HS-5 (cell line): ENCODE measurements at places on chromosomes 1 and 21.

- DNase-seq: no peak
Measured at GRCh38 chr1:218741852-218742251, 396.7 kb downstream of the TGFB2 start.

DNA sequence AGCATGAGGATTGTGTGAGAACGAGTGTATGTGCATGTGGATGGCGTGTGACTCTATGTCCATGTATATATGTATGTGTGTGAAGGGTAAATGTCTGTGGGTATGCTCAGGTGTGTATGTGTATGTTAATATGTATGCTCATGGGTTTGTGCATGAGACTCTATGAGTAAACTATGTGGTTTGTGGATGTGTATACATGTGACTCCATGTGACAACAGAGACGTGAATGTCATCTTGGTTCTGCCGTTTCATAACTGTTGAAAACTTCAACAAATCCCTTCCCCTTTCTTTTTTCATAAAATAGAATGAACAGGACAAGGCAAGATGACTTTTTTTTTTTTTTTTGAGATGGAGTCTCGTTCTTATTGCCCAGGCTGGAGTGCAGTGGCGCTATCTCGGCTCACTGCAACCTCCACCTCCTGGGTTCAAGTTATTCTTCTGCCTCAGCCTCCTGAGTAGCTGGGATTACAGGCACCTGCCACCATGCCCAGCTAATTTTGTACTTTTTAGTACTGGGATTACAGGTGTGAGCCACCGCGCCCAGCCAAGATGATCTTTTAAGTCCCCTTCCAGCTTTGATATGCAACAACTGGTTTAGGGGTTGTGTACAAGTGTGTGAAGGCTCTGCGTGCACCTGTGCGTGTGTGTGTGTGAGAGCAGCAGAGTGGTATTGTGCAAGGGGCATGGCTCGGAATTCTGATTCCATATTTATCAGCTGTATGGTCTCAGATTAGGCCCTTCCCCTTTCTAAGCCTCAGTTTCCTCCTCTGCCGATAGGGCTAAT is 106.3 kb downstream of the EBNA1BP2 start:
- no peak for DNase-seq

GRCh38 chr1:241747992-241748391 is 95.9 kb downstream of the WDR64 start:
- no peak for DNase-seq

GRCh38 chr21:24939291-24939690 is 668.0 kb downstream of the MRPL39 start:
- DNase-seq: no peak

- no peak for DNase-seq
Measured at GRCh38 chr1:28306301-28306949, 22.4 kb upstream of the MED18 start.

- no peak for DNase-seq
Measured at GRCh38 chr1:38285807-38286530, 239.4 kb upstream of the POU3F1 start.

DNA sequence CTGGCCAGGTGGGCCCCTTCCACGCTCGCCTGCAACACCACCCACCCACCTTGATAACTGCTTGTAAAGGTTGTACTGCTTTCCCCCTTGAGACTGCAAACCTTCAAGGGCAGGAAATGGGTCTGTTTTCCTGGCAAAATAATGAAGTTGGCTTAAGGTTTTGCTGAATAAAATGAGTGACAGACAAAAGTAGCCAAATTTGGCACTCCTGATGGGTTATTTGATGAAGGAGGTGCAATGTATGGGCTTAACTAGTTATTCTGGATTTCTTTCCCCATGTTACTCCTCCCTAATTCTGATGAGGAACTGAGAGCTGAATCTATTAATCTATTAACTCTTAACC is 14.6 kb upstream of the HLCS start:
- no peak for DNase-seq

DNA sequence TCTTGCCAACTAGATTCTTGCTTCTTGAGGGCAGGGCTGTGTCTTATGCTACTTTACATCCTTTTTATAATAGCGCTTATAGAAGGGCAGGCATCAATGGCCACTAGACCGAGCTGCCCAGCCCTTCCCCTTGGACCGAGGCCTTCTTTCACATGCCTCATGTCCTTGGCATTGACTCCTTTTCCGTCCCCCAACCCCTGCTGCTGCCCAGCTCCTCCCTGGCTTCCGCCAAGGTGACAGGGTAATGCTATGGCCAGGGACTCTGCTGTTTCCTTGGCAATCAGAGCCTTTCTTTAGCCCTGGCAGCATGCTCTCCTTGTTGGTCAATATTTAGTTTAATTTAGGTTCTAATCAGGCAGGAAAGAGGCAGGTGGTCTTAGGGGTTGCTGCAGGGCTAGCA is 48.2 kb downstream of the DDX20 start:
- DNase-seq: no peak

DNA sequence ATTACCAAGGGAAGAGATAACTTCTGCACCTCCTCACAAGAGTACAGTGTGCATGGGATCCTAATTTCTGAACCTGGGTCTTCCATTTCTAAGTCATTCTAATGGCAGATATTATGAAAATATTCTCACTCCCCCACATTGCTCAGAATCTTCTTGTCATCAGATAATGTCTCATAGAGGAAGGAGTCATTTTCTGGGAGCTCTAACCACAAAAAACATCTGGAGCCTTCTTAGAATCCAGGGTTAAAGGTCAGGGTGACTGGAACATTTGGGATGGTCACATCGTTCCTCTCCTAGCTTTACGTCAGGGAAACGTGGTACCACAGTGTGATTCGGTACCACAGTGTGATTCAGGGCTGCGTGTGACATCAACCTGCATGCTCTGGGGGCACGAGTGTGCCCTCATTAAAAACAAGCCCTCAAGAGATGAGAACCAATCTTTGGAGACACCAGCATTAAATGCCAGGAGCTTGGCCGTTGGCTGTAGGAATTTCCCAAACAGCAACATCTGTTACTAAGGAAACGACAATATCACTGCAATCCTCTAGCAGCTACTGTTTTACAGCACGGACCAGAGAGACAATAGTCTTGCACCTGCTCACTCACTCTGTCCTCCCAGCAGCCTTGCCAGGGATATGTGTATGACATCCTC is 179.1 kb downstream of the PSMG1 start:
- no peak for DNase-seq

GRCh38 chr1:54188291-54188690 is 11.5 kb downstream of the CYB5RL start:
- DNase-seq: no peak

DNA sequence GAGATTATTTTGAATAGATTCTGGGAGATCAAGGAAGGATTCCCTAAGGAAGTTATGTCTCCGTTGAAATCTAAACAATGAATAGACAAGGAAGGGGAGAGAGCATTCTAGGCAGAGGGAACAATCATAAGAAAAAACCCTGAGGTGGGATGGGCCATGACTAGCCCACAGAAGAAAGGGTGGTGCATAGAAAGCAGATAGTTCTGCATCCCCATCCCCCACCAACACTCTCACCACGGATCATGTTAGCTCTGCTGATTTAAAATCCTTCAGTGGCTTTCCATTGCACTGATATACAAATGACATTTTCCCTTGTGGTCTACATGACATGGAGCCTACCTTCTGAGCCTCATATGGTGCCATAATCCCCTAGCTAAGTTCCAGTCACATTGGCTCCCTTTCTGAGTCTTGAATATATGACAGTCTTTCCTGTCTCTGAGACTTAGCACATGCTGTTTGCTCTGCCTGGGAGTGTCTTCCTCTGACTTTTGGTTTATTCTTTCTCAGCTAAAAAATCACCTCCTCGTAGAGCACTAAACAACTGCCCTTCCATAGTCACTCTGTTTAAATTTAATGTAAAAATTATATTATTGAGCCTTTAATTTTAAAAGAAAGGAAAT is 15.2 kb downstream of the SCMH1 start:
- no peak for DNase-seq

- no peak for DNase-seq
Measured at GRCh38 chr1:59066236-59066635, 230.7 kb upstream of the FGGY start.

GRCh38 chr1:64135462-64136223 is 67.8 kb upstream of the UBE2U start:
- DNase-seq: no peak
